Stimulated activated CD8-positive, alpha-beta memory T cell treated with anti-CD3 and anti-CD28 coated beads, Interleukin-4, amount 100 ng/mL, for 4 hours (primary cell): ENCODE measurements at places on chromosomes 2 and 18.

- DNase-seq, result no peak
Observed at GRCh38 chr18:75249175-75249518, 38.5 kb downstream of the TSHZ1 start.

- no peak for DNase-seq
Observed at GRCh38 chr2:222919841-222920526, 59.1 kb downstream of the ACSL3 start.

- no peak for DNase-seq
Observed at GRCh38 chr2:241020629-241021190, 22.3 kb downstream of the SNED1 start.

GRCh38 chr18:55497825-55498403, 90.1 kb downstream of the TCF4 start:
- no peak for DNase-seq

- DNase-seq, result no peak
Observed at GRCh38 chr18:43620936-43621335, 343.6 kb upstream of the SYT4 start.
